ENCODE measurements at places on chromosomes 11 and 22.

- DNase-seq, result no peak
Observed at GRCh38 chr11:92443199-92443598, 218.6 kb downstream of the FAT3 start.

GRCh38 chr11:120344302-120345004 is 8.2 kb downstream of the ARHGEF12 start:
- DNase-seq, result no peak

GRCh38 chr11:7498193-7498592 is 12.9 kb downstream of the OLFML1 start:
- no peak for DNase-seq

- DNase-seq, result no peak
Observed at GRCh38 chr11:1520663-1521267, 34.2 kb upstream of the MOB2 start.

DNA sequence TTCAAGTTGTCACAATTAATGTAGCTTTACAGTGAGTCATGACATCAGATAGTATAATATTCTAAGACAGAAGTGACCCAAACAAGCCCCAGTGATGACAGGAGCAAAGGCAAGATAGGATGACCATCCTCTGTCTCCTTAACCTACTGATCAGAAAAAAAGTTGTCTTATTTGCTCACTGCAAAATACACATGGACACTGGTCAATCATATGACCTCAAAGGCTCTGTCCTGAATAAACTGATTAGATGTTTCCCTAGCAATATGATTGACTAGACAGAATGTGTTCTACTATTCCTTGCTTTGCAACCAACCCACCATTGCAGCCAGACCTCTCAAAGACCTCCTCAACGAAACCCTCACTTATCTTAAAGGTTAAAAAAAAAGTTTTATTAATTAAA is 117.4 kb downstream of the SYN3 start:
- DNase-seq, result no peak

GRCh38 chr11:120424185-120424969 is 87.2 kb upstream of the GRIK4 start:
- DNase-seq, result no peak

GRCh38 chr11:128603003-128603696 is 15.8 kb upstream of the ETS1 start:
- DNase-seq, result no peak

GRCh38 chr11:2475136-2475918 is 30.5 kb downstream of the KCNQ1 start:
- no peak for DNase-seq

- DNase-seq, result no peak
Observed at GRCh38 chr11:69936771-69937170, 117.6 kb upstream of the FGF3 start.

- DNase-seq, result no peak
Observed at GRCh38 chr11:23041001-23041503, 180.8 kb upstream of the CCDC179 start.

DNA sequence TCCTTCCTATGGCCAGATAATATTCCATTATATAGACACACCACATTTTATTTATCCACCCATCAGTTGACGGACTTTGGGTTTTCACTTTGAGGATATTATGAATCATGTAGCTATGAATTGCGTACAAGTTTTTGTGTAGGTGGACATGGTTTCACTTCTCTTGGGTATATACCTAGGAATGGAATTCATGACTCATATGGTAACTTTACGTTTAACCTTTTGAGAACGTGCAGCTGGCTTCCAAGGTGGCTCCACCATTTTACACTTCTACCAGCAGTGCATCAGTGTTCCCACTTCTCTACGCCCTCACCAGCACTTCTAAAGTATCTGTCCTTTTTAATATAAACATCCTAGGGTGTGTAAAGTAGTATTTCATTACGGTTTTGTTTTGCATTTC is 112.0 kb downstream of the PLEKHA7 start:
- DNase-seq, result no peak

DNA sequence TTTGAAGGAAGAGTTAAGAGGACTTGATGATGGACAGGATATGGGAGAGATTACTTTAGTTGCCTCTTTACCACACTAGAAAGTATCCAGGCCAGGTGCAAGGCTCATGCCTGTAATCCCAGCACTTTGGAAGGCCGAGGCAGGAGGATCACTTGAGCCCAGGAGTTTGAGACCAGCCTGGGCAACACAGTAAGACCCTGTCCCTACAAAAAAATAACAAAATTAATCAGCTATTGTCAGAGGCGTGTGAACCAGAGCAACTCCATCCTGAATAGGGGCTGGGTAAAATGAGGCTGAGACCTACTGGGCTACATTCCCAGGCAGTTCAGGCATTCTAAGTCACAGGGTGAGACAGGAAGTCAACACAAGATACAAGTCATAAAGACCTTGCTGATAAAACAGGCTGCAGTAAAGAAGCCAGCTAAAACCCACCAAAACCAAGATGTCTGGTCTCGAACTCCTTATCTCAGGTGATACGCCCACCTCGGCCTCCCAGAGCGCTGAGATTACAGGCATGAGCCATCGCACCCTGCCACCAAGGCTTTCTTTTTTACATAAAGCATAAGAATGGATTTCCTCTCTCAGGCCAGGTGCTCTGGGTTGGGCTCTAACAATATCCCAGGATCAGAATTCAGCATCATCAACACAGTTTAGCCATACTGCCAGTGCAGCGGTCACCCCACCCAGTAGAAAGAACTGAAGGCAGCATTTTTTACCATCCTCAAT is 17.8 kb downstream of the PI4KA start:
- no peak for DNase-seq

GRCh38 chr22:34709641-34710040 is 356.3 kb upstream of the ISX start:
- DNase-seq, result no peak

DNA sequence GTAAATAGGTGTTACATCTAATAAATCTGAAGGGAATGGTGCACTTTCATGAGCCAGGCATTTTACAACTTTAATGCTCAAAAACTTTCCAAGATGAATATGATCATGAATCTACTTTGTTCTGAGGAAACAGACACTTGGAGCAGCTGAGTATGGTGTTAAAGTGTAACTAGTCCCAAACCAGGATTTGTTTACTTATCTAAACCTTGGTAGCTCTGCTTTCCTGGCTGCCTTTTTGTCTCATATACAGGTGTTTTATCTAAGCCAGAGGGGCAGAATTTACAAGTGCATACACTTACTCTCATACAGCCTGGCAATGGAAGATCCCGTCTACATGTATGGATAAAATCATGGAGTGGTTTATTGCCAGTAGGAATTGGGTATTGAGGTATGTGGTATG is 171.5 kb downstream of the FAT3 start:
- no peak for DNase-seq

- DNase-seq, result no peak
Observed at GRCh38 chr22:26993886-26994285, 336.5 kb downstream of the MIAT start.

DNA sequence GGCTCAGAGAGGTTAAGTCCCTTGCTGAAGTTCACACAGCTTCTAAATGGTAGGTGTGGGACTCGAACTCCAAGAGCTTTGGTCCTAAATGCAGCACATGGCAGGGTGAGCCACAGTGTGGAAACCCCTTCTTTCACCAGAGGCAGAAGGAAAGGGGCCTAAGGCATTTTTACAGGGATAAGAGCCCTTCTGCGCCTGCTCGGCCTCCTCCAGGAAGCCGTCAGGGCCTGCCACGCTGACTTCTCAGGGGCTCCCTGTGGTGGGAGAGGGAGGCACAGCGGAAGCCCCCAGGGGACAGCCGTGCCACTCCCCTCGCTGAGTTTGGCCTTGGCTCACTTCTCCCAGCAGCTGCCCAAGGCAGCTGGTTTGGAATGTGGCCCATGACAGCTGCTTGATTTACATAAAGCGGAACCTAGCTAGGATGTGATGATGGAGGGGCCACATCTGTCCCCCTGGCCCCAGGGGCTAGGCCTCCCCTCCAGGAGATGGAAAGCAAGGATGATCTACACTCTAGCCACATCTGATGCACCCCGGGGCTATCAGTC is 35.4 kb downstream of the CD82 start:
- no peak for DNase-seq

GRCh38 chr22:17928391-17928790 is 96.0 kb downstream of the MICAL3 start:
- DNase-seq, result no peak

GRCh38 chr22:34427841-34428240 is 507.6 kb upstream of the LARGE1 start:
- DNase-seq, result no peak

GRCh38 chr11:104442321-104442720 is 278.4 kb upstream of the PDGFD start:
- DNase-seq, result no peak

DNA sequence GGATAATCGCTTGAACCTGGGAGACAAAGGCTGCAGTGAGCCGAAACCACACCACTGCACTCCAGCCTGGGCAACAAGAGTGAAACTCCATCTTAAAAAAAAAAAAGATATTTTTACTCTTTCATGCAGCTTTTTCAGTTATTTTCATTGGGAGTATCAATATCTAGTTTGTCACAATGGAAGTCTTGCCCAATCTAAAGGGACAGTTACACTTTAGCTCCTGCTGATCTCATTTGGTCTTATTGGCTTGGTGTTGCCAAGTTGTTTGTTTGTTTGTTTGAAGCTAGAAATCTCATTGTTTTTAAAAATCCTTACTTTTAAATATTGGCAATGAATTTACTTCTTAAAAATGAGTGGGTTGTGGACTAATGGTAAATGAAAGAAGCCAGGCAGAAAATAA is 24.7 kb downstream of the CEP295 start:
- DNase-seq, result no peak

DNA sequence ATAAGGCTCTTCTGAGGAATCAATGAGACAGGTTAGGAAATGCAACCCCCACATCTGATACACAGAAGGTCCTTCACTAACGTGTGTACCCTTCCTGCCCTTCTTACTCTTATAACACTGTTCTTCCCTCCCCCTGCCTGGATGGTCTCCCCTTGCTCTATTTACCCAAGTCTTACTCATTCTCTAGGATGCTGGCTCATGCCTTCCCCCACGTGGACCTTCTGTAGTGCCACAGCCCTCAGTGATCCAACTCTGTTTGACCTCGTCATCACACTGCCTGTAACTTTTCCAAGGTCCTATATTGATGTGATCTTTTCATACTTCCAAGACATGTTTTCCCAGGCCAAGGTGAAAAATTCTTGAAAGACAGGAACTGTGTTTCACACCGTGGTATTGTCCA is 79.8 kb downstream of the C11orf58 start:
- DNase-seq, result no peak
